ENCODE measurements at places on chromosomes 2 and 18.

DNA sequence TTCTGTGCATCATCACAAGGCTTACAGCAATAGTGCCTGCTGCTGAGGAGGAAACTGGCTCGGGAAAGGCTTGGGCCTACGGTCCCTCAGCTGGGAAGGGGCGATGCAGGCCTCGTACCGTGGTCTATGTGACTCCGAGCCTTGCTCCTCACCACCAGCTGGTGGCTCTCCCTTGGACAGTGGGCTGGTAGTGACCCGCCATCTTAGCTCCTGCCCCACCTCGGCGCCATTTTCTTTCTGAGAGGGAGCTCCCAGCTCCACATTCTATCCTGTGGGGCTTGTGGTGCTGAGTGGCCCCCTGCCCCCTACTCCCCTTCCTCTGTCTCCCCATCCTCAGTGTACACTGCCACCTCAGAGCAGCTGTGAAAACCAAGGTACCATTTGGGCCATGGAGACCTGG is 255.7 kb downstream of the KLHL29 start:
- no peak for DNase-seq

- DNase-seq: no peak
Measured at GRCh38 chr2:6972067-6972710, 55.0 kb downstream of the RNF144A start.

DNA sequence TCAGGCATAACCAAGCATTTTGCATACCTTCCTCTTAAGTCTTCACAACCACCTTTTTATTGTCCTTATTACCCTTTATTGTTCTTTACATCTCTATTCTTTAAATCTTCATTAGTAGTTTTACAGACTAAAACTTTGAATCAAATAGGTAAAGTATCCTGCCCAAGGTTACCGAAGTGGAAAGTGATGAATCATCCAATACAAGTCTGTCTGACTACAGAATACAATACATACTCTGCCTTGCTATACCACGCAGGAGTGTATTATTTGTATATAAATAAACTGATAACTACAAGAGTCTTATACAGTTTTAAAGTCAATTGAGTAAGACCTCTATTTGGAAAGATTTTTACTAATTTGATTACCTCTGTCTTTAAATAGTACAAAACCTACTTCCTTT is 196.0 kb downstream of the ZEB2 start:
- no peak for DNase-seq

DNA sequence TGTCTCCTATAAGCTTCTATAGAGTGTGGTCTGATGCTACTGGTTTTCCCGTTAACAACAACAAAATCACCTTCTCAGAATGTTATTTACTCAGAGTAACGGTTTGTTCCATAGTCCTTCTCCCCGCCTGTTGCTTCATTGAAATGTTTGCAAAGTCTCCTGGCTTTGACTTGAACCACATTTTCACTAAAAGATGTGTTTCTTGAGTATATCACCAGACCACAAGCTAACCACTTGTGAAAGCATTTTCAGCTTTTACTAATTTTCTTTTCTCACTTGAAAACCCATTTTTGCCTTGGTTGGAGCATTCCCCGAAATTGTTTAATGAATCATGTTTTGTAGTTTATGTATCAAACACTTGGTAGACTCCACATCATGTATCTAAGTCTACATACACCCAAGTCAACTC is 121.2 kb downstream of the DPP4 start:
- no peak for DNase-seq

- peak; percentile 48 for DNase-seq
Measured at GRCh38 chr2:233867993-233868532, at the start of gene MSL3B. Gene MSL3B (minus strand): TSS chr2:233868386.

DNA sequence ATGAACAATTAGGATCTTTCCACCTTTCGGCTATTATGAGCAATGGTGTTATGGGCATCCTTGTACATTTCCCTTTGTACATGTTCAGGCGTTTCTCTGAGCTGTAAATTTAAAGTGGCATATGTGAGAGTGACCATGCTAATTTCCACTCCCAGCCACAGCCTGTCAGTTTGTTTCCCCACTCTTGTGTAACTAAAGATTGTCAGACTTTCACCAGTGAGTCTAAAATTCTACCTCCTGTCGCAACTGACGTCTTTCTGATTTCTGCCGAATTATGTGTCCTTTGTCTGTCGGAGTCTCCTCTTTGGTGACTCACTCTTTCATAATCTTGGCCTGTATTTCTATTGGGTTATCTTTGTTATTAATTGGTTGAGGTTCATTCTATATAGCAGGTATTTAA is 50.7 kb downstream of the TRAPPC12 start:
- DNase-seq: no peak

- DNase-seq: no peak
Measured at GRCh38 chr2:165970663-165971062, 17.1 kb upstream of the TTC21B start.

- peak; percentile 84 for DNase-seq
Measured at GRCh38 chr2:216083464-216084281, 2.0 kb downstream of the TMEM169 start.

GRCh38 chr2:232322560-232323327 is 55.8 kb upstream of the ALPP start:
- no peak for DNase-seq

DNA sequence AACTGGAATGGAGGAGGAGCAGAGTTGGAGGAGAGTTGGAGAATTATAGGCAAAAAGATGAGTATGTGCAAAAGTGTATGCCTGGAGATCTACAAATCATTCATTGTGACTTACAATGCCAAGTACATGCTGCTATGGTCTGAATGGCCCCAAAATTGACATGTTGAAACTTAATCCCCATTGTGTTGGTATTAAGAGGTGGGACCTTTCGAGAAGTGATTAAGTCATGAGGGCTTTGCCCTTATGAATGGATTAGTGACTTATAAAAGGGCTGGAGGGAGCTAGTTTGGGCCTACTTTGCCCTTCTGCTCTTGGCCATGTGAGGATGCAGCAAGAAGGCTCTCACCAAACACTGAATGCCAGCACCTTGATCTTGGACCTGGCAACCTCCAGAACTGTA is 6.3 kb upstream of the RBMS1 start:
- DNase-seq: no peak

DNA sequence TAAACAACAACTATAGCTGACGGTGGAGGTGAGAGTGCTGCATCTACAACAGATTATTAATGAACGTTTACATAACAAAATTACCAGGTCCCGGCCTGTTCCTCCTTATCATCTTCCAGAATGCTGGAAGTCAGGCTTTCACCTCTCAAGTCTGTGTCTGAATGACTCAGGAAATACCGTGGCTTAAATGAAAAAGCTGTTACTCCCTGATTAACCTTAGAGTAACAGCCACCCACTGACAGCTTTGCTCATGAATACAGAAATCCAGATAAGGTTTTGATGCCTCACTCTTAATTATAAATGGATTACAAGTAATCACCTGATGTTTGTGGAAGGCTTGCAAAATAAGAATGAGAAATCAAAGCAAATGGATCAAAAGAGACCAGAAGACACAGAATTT is 885.3 kb upstream of the CELF4 start:
- DNase-seq: no peak

DNA sequence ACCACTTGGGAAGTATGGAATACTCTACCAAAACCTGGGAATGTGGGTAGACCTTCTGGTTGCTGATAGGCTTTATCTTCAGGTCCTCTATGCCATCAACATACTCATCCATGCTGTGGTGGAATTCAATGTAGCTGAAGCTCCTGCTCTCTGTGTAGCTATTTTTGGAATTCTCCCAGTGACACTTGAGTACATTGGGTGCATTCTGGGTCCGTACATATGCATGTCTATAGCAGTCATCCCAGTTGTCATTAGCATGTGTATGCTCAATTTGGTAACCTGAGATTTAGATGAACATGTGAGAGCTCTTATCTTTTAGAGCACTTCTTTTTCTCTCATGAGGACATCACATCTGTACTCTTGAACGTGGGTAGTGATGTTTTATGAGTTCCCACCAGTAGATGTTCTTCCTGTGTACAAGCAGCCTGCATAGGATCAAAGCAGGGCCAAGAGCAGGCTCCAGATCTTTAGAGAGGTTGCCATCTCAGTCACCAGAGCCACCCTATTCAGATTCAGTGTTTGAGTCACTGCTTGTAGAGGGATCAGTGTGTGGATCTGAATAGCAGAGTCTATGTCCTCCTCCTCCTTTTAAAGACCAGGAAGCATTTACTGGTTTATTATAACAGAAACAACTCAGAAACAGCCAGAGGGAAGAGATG is 65.9 kb downstream of the MGAT5 start:
- no peak for DNase-seq

- no peak for DNase-seq
Measured at GRCh38 chr18:8766559-8767293, 61.4 kb downstream of the MTCL1 start.

DNA sequence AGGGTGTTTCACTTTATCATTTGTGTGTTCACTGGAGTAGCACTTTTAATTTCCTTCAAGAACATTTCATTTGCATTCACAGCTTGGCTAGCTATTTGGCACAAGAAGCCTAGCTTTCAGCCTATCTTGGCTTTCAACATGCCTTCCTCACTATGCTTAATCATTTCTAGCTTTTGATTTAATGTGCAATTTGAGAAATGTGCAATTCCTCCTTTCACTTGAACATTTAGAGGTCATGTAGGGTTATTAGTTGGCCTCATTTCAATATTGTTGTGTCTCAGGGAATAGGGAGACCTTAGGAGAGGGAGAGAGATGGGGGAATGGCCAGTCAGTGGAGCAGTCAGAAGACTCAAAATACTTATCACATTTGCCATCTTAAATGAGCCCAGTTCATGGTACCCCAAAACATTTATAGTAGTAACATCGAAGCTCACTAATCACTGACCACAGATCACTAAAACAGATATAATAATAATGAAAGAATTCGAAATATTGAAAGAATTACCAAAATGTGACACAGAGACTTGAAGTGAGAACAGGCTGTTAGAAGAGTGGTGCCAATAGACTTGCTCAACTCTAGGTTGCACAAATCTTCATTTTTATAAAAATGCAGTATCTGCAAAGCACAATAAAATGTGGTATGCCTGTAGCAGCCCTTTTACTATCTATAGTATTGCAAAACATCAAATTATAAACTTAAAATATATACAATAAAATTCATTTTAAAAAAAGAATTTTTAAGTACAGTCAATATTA is 561.2 kb downstream of the METTL4 start:
- DNase-seq: no peak

DNA sequence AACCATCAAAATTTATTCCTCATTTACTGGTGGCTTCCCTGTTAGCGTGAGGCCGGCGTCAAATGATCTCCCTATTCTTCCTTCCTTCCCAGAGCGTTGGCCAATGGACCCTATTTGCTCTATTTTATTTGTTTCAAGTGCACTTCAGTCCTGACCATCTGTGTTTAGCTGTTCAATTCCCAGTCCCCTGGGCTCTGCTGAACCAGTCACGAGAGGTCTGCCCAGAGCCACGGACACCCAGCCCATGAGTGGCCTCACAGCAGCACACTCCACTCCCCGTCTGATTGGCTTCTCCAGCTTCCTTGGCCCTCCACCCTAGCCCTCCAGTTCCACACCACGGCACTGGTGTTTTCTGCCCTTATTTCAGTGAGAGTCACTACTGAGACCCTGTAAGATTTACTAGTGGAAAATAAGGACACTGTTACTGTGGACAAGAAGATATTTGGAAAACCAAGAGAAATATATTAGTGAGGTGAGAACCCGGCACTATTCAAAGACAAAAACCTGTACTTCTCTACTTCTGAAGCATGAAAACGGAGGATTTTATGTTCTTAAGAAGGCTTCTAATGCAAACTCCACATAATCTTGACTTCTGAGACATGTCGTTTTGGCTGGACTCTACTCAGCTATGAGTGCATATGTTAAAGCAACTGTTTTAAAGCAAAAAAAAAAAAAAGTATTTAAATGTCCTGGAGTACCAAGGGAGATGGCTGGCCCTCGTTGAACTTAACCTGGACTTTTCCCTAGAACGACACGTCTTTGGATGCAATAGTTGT is 86.6 kb downstream of the COL6A3 start:
- no peak for DNase-seq

- no peak for DNase-seq
Measured at GRCh38 chr2:140586379-140586778, 1544.4 kb downstream of the LRP1B start.
